ENCODE measurements at places on chromosomes 1 and 21. TPM values are rescaled to one million over a fixed set of nuclear protein-coding genes. Genes with fewer than 3 reads are reported as not detected.

GRCh38 chr1:25914074-25914995, 8.1 kb upstream of the STMN1 start:
- no peak for DNase-seq

DNA sequence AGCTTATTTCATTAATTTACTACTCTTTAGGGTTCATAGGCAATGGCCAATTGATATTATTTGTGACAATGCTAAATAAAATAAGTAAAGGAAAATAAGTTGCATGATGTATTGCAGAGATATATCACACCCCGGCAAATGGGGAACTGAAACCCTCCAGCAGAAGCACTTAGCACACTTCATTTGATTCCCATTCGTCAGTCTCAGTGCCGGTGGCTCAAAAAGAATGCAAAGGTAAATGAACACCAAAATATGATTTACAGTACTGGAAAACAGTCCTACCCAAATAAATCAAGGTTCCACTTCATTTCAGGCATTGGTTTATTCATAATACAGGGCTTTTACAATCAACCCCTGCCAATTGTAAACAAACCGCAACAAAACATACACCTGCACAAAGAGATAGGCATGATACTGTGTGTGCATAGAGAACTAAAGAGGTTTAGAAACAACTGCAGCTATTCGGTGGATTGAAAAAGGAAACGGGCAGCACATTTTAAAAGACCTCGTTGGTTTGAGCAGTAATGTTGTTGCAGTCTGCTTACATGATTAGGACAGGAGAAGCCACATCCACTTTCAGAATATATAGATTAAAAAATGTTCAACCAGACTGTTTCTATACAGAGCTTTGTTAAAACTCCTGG, 1019.2 kb downstream of the TTLL7 start:
- DNase-seq, result no peak

DNA sequence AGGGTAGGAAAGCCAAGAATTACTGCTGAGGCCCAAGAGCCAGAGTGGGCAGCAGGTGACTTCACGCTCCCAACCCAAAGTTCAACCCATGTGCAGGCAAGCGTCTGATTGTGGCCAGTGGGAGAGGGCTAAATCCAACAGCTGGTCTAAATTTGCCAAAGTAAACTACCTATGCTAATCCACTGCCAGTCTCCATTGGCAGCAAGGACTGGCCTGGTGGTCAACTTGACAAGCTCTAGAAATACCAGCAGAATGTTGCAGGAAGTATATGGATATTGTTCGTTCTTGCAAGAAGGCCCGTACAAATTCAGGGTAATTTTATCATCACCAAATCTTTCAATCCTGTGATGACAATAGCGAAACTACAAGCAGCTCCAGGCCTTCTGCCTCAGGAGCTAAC, 1.5 kb downstream of the TMEM63A start:
- DNase-seq, result no peak

- no peak for DNase-seq
Measured at GRCh38 chr1:27598902-27599528, 4.9 kb downstream of the AHDC1 start.

- DNase-seq, result no peak
Measured at GRCh38 chr1:156627313-156627880, 8.2 kb downstream of the HAPLN2 start.

- DNase-seq, result no peak
Measured at GRCh38 chr1:237171454-237172117, 129.6 kb downstream of the RYR2 start.

DNA sequence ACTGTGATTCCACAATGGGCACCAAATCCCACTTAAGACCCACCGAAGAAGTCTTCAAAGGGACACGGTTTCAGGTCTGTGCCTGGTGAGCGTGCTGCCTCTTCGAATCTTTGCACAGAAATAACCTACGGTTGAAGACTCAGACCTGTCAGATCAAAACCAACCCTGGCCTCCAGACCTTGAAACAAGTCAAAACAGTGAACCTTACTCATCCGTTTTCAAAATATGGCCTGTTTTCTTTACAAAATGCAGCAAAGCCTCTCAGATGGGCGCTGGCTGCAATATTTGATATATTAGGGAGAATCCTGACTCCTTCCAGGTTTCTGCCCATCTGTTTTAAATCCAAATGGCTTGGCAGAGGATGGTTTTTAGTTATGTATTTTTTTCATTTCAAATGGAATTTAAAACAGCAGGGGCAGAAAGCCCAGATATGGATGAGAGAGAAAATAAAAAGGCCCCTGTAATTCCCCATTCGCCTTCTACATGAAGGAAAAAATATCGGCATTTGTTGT, 14.0 kb downstream of the JUN start:
- DNase-seq, result no peak

- no peak for DNase-seq
Measured at GRCh38 chr1:109535971-109536491, 3.6 kb upstream of the GPR61 start.

DNA sequence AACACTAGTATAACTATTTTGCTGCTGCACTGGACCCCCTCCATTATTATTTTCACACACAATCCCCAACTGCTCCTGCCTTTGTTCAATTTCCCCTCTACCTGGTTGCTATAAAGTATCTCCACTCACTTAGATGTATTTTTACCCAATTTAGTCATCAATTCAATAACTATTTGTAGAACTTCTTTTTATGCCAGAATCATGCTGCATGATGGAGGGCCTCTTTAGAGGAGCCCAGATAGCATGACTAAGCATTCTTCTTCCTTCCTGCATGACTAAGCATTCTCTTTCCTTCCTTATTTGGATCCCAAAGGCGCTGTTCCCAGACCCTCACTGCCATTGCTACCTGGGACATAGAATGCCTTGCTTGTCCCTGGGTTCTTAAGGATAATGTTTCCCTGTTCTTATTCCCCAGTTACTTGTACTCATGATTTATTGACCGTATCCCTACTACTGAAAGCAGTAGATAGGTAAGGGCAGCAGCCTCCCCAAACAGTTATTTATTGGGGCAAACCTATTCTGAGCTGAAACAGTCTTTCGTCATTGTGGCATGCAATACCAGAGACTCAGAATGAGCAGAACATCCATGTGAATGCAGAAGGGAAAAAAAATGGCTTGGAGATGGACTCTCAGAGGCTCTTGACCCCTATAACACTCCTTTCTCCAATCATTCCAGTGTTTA, 89.3 kb upstream of the AKT3 start:
- DNase-seq, result no peak

GRCh38 chr1:184039126-184039525, 1.6 kb upstream of the COLGALT2 start:
- DNase-seq, result no peak

- DNase-seq, result no peak
Measured at GRCh38 chr1:22406722-22407495, 44.7 kb upstream of the ZBTB40 start.

DNA sequence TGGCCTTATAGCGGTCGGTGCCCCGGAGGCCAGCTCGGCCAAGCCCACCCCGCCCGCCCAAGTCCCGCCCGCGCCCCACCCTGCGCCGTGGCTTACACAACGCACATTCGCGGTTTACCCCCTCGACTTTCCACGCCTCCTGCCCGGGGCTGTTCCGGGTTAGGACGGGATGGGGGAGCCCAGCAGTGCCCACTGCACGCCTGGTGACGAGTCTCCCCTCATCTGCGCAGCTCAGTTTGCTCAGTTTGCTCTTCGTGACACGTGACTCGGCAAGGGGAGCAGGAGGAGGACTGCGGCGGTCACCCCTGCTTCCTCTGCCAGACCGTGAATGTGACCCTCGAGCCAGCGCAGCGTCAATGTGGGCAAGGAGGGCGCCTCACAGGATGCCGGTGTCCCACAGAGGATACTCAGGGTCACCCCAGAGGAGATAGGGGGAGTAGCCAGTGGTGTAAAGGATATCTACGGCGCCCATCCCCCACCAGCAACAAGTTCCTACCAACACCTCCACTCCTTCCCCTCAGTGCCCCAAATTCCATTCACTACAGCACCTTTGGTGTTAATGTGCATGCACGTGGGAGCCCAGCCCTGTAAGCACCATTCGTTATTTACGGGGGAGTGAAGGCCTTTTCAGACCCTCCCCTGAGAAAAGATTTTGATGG, 350 bp upstream of the S100A6 start:
- peak; percentile 56 for DNase-seq

GRCh38 chr1:41919764-41920397, 1.2 kb upstream of the HIVEP3 start:
- no peak for DNase-seq

- DNase-seq, result no peak
Measured at GRCh38 chr1:79902418-79902817, 895.9 kb upstream of the ADGRL4 start.

DNA sequence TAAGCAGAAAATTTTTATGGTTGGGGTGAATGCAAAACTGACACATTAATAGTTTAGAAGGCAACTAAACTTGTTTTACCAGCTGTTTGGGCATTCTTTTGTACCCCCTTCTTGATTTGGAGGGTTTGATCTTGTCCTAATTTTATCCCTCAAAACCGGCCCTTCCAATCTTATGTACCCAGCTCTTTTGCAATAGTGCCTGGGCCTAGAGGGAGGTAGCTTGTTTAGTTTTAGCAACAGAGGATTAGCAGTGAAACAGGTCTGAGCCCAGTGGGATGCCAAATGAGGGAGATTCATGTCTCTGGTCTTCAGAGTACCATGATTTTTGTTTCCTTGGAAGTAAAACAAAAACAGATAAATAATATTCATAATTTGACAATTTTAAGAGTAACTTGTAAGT, 45.1 kb downstream of the CRP start:
- DNase-seq, result no peak

DNA sequence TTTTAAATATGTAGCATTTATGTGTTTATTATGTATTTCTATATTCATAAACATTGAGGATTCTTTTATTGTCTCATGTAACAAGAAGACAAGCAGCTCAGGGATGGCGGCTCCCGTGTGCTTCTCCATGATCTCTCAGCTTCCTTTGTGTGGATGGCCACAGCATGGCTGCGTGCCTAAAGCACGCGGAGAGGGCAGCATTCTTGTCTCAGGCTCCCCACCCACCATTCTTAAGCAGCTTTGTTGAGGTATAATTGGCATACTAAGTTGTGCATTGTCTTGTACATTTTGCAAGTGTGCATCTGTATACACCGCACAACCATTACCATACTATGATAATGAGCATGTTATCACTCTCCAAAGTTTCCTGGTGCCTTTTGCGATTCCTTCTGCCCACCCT, 81.6 kb downstream of the CAMTA1 start:
- DNase-seq, result no peak

- DNase-seq, result no peak
Measured at GRCh38 chr1:56569661-56570060, 9.7 kb downstream of the PLPP3 start.

DNA sequence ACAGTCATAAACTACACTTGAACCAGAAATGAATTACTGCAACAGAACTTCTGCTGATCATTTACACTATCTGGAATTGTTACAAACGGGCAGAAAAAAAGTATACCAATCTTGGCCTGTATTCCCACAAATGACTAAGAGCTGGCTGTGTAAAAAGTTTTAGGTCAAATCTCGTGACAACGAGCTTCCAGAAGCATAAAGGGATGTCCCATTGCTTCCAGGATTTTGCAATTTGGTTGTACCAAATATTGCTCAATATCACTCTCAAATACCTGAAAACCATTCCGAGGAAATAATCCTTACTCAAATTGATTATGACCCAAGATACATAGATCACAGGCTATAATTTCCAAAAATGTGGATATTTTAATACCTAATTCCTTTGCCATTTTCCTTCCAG, 175.6 kb downstream of the TBX15 start:
- no peak for DNase-seq

- DNase-seq, result no peak
Measured at GRCh38 chr1:197680311-197680710, 95.0 kb downstream of the DENND1B start.

DNA sequence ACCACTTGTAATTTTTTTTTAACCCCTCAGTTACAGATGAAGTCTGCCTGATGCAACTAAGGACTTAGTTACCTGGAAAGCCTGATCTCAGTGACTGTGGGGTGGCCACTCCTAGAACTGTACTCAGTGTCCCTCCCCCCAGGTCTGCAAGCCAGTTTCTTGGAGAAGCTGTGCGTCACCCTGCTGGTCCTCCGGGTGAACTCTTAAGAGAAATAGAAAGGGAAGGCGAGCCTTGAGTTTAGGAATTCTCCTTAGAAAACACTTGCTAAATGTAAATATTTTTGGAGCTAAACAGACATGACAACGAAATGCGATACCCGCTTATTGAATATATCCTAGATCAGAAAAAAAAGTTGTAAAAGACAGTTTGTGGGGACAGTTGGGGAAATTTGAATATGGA, 730 bp downstream of the SLC16A4 start:
- DNase-seq, result no peak

GRCh38 chr1:48035371-48036141, 38.4 kb upstream of the TRABD2B start:
- DNase-seq, result no peak

DNA sequence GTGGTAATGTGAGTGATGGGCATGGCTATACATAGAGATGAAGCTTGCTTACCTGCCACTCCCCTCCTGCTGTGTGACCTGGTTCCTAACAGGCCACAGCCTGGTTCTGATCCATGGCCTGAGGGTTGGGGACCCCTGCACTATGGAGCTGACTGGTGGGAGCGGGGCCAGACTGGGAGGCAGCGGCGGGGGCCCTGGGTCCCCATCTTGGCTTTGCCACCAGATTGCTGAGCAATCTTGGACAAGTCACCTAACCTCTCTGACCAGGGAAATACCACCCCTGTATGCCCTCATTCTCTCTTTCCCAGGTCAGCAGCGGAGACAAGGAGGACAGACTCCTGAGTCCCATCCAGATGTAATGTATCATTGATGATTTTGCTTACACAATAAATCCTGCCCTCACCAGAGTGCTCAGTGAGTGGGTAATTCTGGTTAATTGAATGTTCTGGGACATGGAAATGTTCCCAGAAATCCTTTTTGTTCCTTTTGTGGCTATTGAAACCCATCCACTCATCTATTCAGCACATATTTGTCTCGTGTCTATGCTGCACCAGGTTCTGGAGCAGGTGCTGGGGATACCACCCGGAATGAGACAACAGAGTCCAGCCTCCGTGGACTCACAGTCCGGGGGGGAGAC, 4.1 kb upstream of the ARHGEF10L start:
- DNase-seq, result no peak

GRCh38 chr1:18751425-18751824, 108.0 kb downstream of the TAS1R2 start:
- DNase-seq, result no peak

- no peak for DNase-seq
Measured at GRCh38 chr1:233897325-233898162, 6.9 kb upstream of the SLC35F3 start.

Gene MIER1
- total RNA-seq, result 15.6 TPM

Gene DCDC2B
- total RNA-seq, result not detected

Gene LCE1D
- not detected for total RNA-seq

Gene CELA3A
- not detected for total RNA-seq

Gene SH3GLB1
- total RNA-seq, result 19.7 TPM

Gene ZMYND12
- total RNA-seq, result 3.0 TPM

Gene DTL
- 0.17 TPM for total RNA-seq

Gene FOXE3
- total RNA-seq, result not detected

Gene PLEKHG5
- total RNA-seq, result 1.9 TPM

Gene ADORA3
- 2.3 TPM for total RNA-seq

Gene DISP3
- total RNA-seq, result 0.08 TPM

Gene COL16A1
- 3.0 TPM for total RNA-seq

Gene LAMB3
- total RNA-seq, result 9.1 TPM

Gene FCGR3A
- 37.7 TPM for total RNA-seq

Gene OR2W3
- total RNA-seq, result 13.4 TPM
